ENCODE measurements at places on chromosomes 7 and 10. TPM values are rescaled to one million over a fixed set of nuclear protein-coding genes. Genes with fewer than 3 reads are reported as not detected.

DNA sequence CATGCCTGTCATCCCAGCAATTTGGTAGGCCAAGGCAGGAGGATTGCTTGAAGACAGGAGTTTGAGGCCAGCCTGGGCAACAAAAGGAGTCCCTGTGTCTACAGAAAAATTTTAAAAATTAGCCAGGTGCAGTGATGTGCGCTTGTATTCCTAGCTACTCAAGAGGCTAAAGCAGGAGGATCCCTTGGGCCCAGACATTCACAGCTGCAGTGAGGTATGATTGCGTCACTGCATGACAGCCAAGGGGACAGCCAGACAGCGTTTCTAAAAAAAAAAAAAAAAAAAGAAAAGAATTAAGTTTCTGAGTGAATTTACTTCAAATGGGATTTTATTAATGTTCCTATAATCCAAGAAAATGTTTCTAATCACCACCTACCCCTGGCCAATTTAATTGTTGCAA, 87.4 kb upstream of the RNF148 start:
- DNase-seq = no peak

DNA sequence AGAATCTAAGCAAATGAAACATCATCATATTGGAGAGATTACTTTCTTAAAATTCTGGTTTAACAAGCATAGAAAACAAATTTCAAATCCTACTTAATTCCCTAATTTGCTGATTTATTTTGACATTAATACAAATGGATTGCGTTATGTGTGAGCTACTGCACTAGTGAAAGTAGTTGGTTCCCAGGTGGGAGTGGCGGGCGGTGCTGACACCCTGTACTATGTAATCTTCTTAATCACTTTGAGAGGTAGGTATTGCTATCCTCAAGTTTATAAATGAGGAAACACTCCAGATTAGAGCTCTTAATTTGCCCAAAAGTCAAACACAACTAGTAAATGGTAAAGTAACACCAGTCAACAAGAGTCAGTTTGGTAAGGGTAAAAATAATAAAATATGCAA, 131.1 kb downstream of the ELAPOR2 start:
- DNase-seq = peak; percentile 29

GRCh38 chr10:17387861-17388503, 66.4 kb downstream of the ST8SIA6 start:
- no peak for DNase-seq

DNA sequence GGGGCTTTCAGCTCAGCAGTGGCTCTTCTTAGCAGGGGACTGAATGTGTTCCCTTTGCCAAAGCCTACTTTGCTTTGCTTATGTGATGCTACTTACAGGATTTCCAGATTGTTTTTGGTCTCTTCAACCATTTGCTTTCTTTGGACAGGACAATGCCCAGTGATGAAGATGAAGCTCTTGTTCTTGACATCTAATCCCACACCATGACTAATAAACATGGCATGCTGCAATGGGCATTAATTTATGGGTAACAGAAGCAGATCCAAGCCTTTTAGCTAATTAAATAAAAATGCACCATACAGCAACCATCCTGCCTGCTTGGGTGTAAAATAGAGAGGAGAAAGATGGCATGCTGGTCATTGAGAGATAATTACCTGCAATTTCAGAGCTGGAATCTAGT, 175.5 kb upstream of the ITGB1 start:
- DNase-seq = no peak

DNA sequence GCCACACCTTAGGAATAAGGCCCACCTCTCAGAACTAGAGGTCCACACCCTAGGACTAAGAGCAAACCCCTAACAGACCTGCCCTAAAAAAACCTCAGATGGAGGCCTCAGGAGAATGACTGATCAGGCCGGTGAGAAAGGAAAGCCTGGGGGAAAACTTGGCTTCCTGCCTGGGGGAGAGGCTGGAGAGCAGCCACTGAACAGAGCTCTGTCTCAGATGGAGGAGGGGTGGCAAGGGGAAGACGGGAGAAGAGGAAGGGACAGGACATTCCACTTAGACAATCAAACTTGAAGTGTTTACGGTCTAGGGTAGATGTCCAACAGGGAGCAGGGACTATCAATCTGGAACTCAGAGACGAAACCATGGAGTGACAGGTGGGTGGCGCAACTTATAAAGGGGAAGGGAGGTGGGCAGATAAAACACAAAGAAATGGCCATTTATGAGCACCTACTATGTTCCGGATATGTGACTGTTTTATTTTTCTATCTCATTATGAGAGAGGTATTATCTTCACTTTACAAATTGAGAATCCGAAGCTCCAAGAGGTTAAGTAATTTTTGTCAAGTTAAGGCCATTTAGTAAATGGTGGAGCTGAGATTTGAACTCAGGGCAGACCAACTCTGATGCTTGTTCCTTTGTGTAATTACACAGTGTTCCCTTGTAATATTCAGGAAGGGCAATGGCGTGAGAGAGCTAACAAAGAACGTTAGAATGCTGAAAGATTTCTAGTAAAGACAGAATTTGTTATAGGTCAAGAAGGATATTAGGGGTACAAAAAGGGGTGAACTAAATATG, 82.6 kb downstream of the DNMBP start:
- DNase-seq = no peak

GRCh38 chr7:55048221-55048859, 29.5 kb downstream of the EGFR start:
- DNase-seq = no peak

OR2A1 gene
- not detected for total RNA-seq

RNF148 gene
- total RNA-seq = not detected
